ENCODE measurements at places on chromosomes 6 and 20.

DNA sequence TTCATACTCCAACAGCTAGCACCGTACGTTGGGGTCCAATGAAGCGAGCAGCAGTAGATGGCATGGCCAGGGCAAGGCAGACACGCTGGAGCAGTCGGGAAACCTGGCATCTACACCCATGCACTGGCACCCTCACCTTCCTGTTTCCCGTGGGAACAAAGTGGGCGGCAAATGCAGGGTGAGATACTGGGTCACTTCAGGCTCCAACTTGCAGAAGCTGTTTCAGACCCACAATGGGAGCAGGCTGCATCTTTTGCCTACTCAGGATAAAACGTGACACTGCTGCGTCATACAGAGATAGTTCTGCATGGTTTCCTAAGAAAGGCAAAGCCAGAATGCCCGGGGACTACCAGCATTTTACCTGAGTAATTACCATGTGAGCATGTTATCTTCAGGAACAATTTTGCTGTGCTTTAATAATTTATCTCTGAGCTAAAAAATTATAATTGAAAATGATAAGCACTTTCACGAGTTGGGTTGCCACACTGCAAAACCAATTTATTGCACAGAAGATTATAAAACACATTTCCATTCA is 10.9 kb upstream of the CD93 start:
- DNase-seq, result no peak

DNA sequence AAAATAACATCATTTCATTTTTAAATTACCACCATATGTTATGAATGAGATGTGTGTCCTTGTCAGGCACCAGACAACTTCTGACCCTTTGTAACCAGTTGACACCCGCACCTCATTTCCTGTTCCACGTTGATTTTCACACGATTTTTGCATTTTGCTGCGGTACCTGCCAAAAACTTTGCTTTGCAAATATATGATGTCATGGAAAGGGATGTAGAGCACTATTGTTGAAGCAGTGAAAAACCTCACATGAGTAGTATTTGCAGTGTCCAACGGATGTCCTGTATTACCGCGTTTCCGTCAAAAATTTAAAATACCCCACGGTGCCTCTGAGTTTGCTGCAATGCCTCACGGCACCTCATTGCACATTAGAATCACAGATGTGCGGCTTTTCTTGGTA is 115.6 kb downstream of the MTHFD1L start:
- no peak for DNase-seq

DNA sequence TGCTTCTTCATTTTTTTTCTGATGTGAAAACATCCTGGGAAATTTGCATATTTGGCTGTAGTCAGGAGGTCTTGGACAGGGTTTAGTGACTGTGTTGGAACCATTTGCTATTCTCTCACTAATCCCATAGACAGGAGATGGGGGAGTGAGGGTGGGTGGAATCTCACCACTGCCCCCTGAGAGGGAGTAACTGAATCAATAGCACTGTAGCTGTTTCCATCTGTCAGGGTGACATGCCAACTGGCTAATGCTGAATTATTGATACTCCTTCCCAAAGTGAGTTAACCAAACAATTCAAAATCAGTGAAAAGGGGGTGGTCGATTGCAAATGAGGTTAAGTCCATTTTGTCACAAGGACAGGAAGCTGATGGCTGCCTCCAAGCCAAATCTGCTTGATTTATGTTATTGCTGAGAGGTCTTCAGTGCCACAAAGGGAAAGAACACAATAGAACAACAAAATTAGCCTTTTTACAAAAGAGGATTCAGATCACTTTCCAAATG is 55.1 kb upstream of the B3GAT2 start:
- no peak for DNase-seq

- DNase-seq, result no peak
Observed at GRCh38 chr6:150167479-150167873, 24.6 kb downstream of the PPP1R14C start.

Measured in ACHN (cell line).